Mucosa of gallbladder (tissue), 1 donor: ENCODE measurements at places on chromosomes 2 and 18. TPM values are rescaled to one million over a fixed set of nuclear protein-coding genes. Genes with fewer than 3 reads are reported as not detected.

- no peak for DNase-seq
These were observed 308.4 kb downstream of the XIRP2 start for GRCh38 chr2:167196461-167197252.

FHOD3 gene
- 24.9 TPM for total RNA-seq

PROC gene
- 3.3 TPM for total RNA-seq

CYTIP gene
- total RNA-seq = 10.7 TPM

SULT1C2 gene
- 154 TPM for total RNA-seq

KCNE4 gene
- 7.4 TPM for total RNA-seq

DNA sequence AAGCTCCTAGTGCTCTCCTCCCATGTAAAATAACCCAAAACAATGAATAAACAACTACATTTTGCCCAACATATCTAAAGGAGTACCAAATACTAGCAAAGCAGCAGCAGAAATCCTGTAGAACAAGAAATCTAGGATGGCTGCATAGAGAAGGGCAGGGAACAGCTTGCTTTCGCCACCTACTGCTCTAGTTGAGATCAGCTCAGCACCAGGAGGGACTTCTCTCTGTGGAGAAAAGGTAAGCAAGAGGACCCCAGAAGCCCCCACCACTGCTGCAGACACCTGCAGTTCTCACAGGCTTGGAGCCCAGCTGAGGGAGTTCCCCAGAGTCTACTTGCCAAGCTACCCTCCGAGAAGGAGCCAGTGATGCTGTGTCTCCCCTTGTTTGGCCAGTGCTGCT is 243.0 kb upstream of the CHST9 start:
- DNase-seq = no peak
